ENCODE measurements at places on chromosomes 1 and 21. TPM values are rescaled to one million over a fixed set of nuclear protein-coding genes. Genes with fewer than 3 reads are reported as not detected.
A peak's percentile ranks its signal among the peaks of the same experiment; 100 is the strongest.

DNA sequence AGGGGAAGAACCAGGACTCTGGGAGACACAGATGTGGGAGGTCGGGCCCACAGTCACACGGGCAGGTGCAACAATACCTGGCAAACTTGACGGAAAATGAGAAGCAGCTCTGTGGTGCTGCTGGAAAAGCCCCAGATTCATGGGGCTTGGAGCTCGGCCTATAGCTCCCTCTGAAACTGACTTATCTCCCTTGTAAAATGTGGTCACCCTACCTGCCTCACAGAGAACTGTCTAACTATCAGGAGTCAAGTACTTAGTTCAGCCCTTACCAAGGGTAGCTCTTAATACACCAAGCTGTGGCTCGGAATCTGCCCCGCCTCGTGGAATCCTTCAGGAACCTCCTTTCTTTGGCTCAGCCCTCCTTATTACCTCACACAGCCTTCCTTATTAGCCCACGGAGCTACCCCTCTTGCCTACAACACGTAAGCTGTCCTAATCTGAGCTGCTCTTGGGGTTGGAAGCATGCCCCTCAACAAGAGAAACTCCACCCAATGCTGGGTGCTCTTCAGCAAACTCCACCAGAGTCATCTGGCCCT lies 68.9 kb downstream of the MRPL37 start:
- H3K27me3 ChIP-seq = no peaks in the 10 kb centered on the region
- H3K4me1 ChIP-seq = peaks cover 23% of the 10 kb centered on the region
- DNase-seq = no peak
- no peak overlapping the region for H3K4me3 ChIP-seq
- no peak overlapping the region for H3K27ac ChIP-seq
- peaks cover 9% of the 10 kb centered on the region for H3K36me3 ChIP-seq

DNA sequence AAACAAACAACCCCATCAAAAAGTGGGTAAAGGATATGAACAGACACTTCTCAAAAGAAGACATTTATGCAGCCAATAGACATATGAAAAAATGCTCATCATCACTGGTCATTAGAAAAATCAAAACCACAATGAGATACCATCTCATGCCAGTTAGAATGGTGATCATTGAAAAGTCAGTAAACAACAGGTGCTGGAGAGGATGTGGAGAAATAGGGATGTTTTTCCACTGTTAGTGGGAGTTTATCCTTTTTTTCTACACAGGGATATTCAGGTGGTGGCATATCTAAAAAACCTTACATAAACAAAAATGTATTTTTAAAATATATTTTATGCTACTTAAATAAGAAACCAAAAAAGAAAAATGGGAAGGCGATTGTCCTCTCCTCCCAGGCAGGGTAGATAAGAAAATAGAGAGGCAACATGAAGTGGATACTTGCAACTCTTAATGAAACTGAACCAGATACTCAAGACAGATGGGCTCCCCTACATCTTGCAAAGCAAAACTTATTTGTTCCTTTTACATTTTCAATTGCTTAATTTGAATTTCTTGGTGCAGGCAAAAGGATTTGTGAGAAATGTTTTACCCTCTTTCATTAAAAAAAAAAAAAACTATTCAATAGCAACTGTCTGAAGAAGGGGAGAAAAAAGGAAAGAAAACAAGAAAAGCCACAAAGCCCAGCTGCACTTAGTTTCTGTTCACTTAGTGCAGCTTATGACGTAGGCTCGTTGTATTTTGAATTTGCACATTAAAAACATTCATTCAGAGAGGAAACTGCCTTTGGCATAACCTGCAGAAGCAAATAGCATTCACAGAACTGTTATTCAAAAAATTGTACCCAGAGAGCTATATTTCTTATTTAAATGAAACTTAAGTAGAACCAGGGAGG lies 36.9 kb upstream of the RGS1 start:
- peak overlapping the region; percentile 50 for H3K27ac ChIP-seq
- H3K27me3 ChIP-seq = no peaks in the 10 kb centered on the region
- H3K36me3 ChIP-seq = no peaks in the 10 kb centered on the region
- peaks cover 19% of the 10 kb centered on the region for H3K4me1 ChIP-seq
- no peak overlapping the region for H3K4me3 ChIP-seq
- DNase-seq = no peak

GRCh38 chr1:219460896-219461815 lies 151.7 kb downstream of the ZC3H11B start:
- H3K36me3 ChIP-seq = no peaks in the 10 kb centered on the region
- no peak for DNase-seq
- no peaks in the 10 kb centered on the region for H3K27me3 ChIP-seq
- H3K4me1 ChIP-seq = no peaks in the 10 kb centered on the region
- no peak overlapping the region for H3K27ac ChIP-seq

DNA sequence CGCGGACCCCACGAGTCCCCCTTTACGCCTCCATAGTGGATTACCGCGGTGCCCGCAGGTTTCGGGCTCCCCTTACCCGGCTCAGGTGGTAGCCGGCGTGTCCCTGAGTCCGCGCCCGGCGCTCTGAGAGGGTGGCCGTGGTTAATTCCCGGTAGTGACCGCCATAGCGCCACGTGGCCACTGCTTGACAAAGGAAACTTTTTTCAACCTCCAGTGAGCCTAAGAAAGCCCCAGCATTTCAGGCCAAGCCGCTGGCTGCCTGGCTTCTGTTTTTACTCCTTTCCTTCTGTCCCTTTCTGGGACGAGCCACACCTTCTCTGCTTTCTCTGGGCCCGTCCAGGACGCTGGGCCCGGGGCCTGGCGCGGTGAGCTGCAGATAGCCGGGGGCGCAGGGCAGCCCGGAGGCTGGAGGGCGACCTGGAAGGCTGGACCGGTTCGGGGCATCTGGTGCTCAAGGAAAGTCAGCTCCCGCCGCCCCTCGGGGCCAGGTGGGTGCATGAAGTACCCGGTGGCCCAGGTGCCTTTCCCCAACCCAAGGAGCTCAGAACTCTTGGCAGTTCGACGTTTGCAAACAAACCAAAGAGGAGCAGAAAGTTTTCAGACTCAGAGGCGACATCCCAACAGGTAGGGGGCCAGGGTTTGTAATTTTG lies 540 bp upstream of the C1orf198 start:
- peak; percentile 70 for DNase-seq
- H3K4me3 ChIP-seq = peak overlapping the region; percentile 71
- H3K27me3 ChIP-seq = no peaks in the 10 kb centered on the region
- H3K36me3 ChIP-seq = no peaks in the 10 kb centered on the region
- peak overlapping the region; percentile 69 for H3K27ac ChIP-seq
- peaks cover 12% of the 10 kb centered on the region for H3K4me1 ChIP-seq

DNA sequence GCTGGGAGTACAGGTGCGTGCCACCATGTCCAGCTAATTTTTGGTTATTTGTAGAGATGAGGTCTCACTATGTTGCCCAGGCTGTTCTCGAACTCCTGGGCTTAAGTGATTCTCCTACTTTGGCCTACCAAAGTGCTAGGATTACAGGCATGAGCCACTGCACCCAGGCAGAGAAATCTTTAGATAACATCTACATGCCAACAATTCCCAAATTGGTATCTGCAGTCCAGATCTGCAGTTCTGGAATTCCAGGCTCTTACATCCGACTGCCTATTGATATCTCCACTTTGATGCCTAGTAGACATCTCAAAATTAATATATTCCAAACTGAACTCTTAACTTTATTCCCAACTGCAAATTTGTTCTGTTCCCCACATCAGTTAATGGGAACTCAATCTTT lies 23.3 kb downstream of the INAVA start:
- H3K4me3 ChIP-seq = no peak overlapping the region
- H3K27ac ChIP-seq = no peak overlapping the region
- peaks cover 8% of the 10 kb centered on the region for H3K36me3 ChIP-seq

DNA sequence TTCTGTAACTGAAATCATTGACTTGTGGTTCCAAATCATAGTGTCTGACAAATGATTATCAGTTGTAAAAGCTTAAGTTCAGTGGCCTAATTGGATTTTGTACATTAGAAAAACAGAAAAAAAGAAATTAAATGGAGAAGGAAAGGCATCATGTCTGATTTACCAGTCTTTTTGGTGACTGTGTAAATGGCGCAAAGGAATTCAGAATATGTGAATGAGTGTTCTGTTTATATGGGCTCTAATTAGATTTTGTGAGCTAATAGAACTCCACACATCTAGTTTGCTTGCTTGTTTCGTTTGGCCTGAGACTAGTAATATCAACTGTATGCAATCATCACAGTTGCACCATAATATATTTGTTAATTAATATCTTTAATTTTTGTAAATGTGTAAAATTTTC lies 151.7 kb downstream of the PLA2G4A start:
- no peaks in the 10 kb centered on the region for H3K27me3 ChIP-seq
- peaks cover 7% of the 10 kb centered on the region for H3K4me1 ChIP-seq
- no peak overlapping the region for H3K4me3 ChIP-seq
- H3K36me3 ChIP-seq = no peaks in the 10 kb centered on the region
- no peak overlapping the region for H3K27ac ChIP-seq

GRCh38 chr1:214402613-214403083 lies 121.7 kb downstream of the SMYD2 start:
- H3K4me1 ChIP-seq = no peaks in the 10 kb centered on the region
- no peak overlapping the region for H3K4me3 ChIP-seq
- H3K36me3 ChIP-seq = peaks cover 20% of the 10 kb centered on the region

- no peak overlapping the region for H3K27ac ChIP-seq
- peaks cover 3% of the 10 kb centered on the region for H3K4me1 ChIP-seq
- DNase-seq = no peak
- no peaks in the 10 kb centered on the region for H3K36me3 ChIP-seq
- H3K27me3 ChIP-seq = no peaks in the 10 kb centered on the region
Observed at GRCh38 chr1:178659789-178660208, 65.2 kb upstream of the RALGPS2 start.

DNA sequence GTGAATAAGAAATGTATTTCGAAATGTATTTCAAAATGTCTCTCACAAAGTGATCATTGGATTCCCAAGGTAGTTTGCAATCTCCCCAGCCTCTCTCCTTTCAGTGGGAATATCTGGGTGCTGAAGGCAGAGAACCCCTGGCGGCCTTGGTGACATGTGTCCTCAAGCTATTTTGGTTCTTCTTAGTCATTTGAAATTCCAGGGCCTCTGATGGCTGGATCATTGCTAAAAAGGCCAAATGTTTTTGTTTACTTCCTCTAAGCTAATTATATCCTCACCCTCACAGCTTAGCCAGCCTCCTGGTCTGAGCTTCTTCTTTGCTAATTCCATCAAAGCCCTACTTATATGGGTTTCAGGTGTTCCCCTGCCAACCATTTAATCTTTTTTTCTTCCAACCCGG lies 71.2 kb downstream of the LRRC40 start:
- no peak overlapping the region for H3K4me3 ChIP-seq
- no peak for DNase-seq
- H3K36me3 ChIP-seq = no peaks in the 10 kb centered on the region
- no peaks in the 10 kb centered on the region for H3K4me1 ChIP-seq
- H3K27me3 ChIP-seq = no peaks in the 10 kb centered on the region

- H3K36me3 ChIP-seq = no peaks in the 10 kb centered on the region
- no peaks in the 10 kb centered on the region for H3K27me3 ChIP-seq
- no peaks in the 10 kb centered on the region for H3K4me1 ChIP-seq
- no peak overlapping the region for H3K27ac ChIP-seq
- no peak for DNase-seq
Observed at GRCh38 chr1:154087574-154087973, 67.3 kb downstream of the NUP210L start.

- H3K27ac ChIP-seq = no peak overlapping the region
- no peaks in the 10 kb centered on the region for H3K27me3 ChIP-seq
- DNase-seq = no peak
- no peaks in the 10 kb centered on the region for H3K4me1 ChIP-seq
- no peaks in the 10 kb centered on the region for H3K36me3 ChIP-seq
Observed at GRCh38 chr1:177571076-177571475, 398.8 kb downstream of the SEC16B start.

DNA sequence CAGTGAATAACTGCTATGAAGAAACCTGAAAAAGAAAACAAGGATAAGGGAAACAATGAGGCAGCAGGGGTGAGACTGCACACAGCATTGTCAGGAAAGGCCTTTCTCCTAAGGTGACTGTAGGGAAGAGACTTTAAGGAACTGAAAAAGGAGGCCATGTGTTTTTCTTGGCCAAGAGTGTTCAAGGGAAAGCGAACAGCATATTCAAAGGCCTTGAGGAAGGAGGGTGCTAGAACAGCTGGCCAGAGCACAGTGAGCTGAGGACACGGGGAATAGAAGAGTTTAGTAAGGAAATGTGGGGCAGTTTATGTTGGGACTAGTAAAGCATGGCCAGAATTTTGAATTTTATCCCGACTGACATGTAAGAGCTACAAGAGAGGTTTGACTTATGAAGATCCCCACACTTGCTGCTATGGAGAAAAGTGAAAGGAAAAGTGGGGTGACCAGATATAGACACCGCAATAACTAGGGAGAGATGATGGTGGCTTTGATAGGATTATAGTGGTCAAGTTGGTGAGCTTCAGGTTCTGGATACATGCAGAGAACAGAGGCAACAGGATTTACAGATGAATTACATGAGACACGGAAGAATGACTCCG lies 1.4 kb downstream of the RWDD2B start:
- peak overlapping the region; percentile 93 for H3K4me3 ChIP-seq
- peaks cover 5% of the 10 kb centered on the region for H3K36me3 ChIP-seq
- DNase-seq = no peak
- H3K27ac ChIP-seq = no peak overlapping the region
- H3K27me3 ChIP-seq = no peaks in the 10 kb centered on the region
- H3K4me1 ChIP-seq = peaks cover 9% of the 10 kb centered on the region

GRCh38 chr1:90347366-90347765 lies 352.5 kb downstream of the ZNF326 start:
- H3K4me1 ChIP-seq = no peaks in the 10 kb centered on the region
- no peak overlapping the region for H3K27ac ChIP-seq
- H3K4me3 ChIP-seq = no peak overlapping the region
- DNase-seq = peak; percentile 65
- H3K27me3 ChIP-seq = no peaks in the 10 kb centered on the region

The TRABD2B gene
- polyA plus RNA-seq = 3.0 TPM

The LMX1A gene
- polyA plus RNA-seq = 1.3 TPM

The OR6N1 gene
- not detected for polyA plus RNA-seq

The AADACL4 gene
- not detected for polyA plus RNA-seq
